ENCODE measurements at places on chromosomes 2 and 18.

DNA sequence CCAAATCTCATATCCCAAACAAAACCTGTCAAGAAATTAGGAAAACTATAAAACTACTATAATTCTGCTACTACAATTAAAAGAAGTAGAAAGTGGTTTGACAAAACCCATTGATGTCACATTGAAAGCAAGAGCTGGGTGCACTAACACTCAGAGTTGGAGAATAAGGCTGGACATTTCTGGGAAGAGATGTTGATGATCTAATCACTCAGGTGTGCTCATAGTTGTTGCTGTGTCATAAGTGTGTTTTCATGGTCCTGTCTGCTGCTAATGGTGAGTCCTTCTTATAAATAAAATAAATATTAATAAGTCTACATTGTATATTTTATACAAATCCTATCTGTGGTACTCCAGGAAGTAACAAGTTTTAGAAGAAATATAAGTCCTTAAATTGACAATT, 168.2 kb upstream of the LRP1B start:
- no peaks in the 10 kb centered on the region for H3K4me1 ChIP-seq
- H3K4me3 ChIP-seq, result no peak overlapping the region
- H3K27ac ChIP-seq, result no peak overlapping the region
- no peak for DNase-seq
- no peaks in the 10 kb centered on the region for H3K36me3 ChIP-seq

GRCh38 chr2:201404699-201405280, 46.5 kb downstream of the TRAK2 start:
- DNase-seq, result no peak
- no peaks in the 10 kb centered on the region for H3K27me3 ChIP-seq
- H3K4me3 ChIP-seq, result no peak overlapping the region

DNA sequence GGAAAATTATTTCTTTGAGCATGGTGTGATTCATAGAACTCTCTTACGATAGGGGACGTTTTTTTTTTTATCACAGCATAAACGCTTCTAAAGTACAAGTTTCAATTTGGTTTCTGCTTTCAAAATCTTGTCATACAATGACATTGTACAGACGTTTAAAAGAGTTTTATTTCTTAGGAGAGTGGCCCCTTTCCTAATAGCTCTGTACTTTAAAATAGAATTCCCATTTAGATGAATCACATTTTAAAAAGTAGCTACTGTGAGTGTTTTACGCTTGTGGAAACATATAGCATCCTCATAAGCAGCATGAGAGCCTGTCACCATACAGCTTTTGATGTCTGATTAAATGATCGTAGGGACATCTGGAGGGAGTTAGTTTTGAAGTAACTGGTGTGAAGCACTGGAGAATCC, 510.9 kb downstream of the PARD3B start:
- H3K27me3 ChIP-seq, result no peaks in the 10 kb centered on the region
- no peak overlapping the region for H3K4me3 ChIP-seq
- no peaks in the 10 kb centered on the region for H3K36me3 ChIP-seq
- no peak for DNase-seq
- H3K4me1 ChIP-seq, result no peaks in the 10 kb centered on the region
- no peak overlapping the region for H3K27ac ChIP-seq

DNA sequence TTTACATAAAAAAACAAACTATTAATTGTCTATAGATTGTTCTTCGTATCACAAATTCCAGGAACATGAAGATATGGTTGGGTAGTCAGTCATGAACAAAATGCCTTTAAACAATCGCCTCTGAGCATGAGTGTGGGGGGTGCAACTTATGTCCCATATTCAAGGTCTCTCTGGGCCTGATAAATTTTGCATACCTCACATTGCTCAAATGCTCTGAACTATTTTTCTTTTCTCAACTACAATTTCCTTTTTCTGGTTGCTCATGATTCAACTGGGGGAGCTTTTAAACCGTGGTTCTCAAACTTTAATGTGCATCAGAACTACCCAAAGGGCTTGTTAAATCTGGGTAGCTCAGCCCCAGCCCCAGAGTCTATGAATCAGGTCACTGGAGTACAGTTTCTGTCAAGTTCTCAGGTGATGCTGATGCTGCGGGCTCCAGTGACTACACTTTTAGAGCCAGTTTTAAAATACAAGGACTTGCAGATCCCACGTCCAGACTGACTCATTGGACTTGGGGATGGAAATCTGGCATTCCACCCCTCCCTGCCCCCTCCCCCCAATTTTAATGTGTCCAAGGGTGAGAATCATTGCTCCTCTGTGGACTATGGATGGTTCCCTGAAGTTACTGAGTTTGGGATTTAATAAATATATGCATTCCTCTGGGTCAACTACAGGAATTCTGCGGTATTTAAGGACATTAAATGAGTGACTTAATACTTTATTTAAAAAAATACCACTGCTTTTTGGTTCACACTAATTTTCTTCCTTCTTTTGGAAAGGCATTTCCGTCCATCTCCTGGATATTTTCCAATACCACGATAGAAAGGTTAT, 1.5 kb upstream of the GPD2 start:
- no peaks in the 10 kb centered on the region for H3K27me3 ChIP-seq
- no peaks in the 10 kb centered on the region for H3K36me3 ChIP-seq
- peak overlapping the region; percentile 84 for H3K4me3 ChIP-seq
- no peak overlapping the region for H3K27ac ChIP-seq

DNA sequence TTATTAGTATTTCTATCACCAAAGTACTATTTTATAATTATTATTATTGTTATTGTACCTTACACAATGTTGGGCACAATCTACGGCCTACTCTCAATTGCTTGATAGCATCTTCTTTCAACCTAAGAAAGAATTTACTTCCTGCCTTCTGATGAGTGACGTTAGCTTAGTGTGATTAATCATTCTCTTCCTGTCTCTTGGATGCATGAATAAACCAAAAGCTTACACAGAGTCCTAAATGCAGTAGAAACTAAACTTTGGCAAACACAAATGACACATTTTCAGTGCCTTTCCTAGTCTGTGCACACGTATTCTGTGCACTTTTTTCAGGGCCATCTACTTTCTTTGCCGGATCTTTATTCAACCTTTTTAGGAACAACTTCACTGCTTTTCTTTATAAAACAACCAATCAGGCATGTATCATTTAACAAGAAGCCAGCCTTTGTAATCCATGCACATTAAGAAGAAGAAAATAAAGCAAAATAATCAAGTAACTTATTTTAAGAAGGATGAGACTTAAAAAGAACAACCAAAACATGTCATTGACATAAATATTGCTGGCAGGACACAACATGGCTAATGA, 19.1 kb downstream of the TRAK2 start:
- H3K4me3 ChIP-seq, result no peak overlapping the region
- no peaks in the 10 kb centered on the region for H3K27me3 ChIP-seq
- no peak overlapping the region for H3K27ac ChIP-seq
- no peak for DNase-seq

DNA sequence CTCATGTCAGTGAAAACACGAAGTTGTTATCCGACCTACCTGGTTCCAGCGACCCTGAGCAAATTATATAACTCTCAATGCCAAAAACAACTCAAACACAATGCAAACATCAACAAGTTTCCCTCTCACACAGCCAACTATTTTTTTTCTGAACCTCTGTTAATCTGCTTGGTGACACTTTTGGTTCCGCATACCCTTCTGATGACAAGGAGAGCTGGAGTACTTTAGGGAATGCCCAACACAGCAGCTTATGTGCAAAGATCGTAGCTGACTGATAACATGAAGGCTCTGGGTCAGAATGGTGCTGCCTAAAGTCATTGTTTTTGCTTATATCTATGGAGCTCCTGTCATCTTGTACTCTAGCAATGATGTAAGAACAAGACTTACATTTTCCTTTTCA, 72.7 kb upstream of the CCDC68 start:
- DNase-seq, result no peak
- no peak overlapping the region for H3K27ac ChIP-seq
- no peaks in the 10 kb centered on the region for H3K4me1 ChIP-seq
- no peaks in the 10 kb centered on the region for H3K27me3 ChIP-seq

DNA sequence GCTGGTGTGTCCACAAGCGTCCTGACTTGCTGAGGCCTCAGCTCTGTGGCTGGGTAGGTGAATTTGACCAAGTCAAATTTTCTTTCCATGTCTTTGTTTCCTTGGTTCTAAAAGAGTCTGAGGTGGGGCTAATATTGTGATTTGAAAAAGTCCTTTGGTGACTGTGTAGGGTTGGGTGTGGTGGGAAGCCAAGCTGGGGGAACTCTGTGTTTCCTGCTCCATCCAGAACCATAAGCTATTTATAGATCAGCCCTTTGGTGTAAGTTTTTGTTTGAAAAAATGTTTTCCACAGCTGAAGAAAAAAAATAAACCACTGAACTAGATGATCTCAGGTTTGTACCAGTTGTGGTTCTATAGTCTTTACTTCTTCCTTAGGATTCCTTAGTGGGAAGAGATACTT, 462.7 kb downstream of the TGIF1 start:
- H3K36me3 ChIP-seq, result no peaks in the 10 kb centered on the region
- peaks cover 5% of the 10 kb centered on the region for H3K4me1 ChIP-seq
- no peak overlapping the region for H3K27ac ChIP-seq
- no peaks in the 10 kb centered on the region for H3K27me3 ChIP-seq

- no peaks in the 10 kb centered on the region for H3K4me1 ChIP-seq
- H3K27ac ChIP-seq, result no peak overlapping the region
- DNase-seq, result no peak
- no peaks in the 10 kb centered on the region for H3K27me3 ChIP-seq
- peak overlapping the region; percentile 73 for H3K4me3 ChIP-seq
- H3K36me3 ChIP-seq, result no peaks in the 10 kb centered on the region
Measured at GRCh38 chr2:38527338-38528007, 75.3 kb downstream of the HNRNPLL start.

DNA sequence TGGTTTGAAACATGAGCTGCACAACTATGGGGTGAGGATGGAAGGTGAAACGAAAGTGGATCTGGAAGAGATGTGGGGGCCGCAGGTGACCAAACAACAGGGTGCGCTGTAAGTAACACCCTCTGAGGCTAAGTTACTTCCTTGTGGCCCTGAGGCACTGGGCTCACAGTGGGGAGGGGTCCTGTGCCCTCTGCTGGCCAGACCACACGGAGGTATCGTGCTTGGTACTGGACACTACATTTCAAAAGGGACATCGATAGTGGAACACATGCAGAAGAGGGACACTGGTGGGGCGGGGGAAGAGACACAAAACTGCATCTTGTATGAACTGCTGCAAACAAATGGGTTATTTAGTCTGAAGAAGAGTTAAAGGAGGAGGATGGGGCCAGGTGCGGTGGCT, 110.6 kb downstream of the CLIP4 start:
- H3K27me3 ChIP-seq, result no peaks in the 10 kb centered on the region
- DNase-seq, result no peak
- H3K4me3 ChIP-seq, result no peak overlapping the region
- H3K27ac ChIP-seq, result no peak overlapping the region
- no peaks in the 10 kb centered on the region for H3K36me3 ChIP-seq

DNA sequence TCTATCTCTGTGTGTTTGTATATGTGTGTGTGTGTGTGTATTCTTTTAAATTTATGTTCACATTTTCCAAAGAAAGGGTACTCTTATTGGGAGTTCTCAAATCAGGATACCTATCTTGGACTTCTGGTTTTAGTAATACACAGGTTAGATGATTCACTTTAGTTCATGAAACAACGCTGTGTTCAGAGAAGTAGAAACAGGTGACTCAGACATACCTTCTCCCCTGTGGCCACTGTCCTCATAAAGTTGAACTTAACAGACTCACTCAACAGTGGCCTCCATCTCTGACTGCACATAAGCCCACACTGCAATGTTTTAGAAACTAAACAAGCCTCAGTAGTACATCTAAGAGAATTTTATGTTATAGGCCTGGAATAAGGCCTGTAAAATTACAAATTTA, 566.6 kb upstream of the VRK2 start:
- no peak overlapping the region for H3K4me3 ChIP-seq
- H3K27ac ChIP-seq, result no peak overlapping the region
- no peaks in the 10 kb centered on the region for H3K4me1 ChIP-seq
- no peak for DNase-seq
- no peaks in the 10 kb centered on the region for H3K27me3 ChIP-seq

DNA sequence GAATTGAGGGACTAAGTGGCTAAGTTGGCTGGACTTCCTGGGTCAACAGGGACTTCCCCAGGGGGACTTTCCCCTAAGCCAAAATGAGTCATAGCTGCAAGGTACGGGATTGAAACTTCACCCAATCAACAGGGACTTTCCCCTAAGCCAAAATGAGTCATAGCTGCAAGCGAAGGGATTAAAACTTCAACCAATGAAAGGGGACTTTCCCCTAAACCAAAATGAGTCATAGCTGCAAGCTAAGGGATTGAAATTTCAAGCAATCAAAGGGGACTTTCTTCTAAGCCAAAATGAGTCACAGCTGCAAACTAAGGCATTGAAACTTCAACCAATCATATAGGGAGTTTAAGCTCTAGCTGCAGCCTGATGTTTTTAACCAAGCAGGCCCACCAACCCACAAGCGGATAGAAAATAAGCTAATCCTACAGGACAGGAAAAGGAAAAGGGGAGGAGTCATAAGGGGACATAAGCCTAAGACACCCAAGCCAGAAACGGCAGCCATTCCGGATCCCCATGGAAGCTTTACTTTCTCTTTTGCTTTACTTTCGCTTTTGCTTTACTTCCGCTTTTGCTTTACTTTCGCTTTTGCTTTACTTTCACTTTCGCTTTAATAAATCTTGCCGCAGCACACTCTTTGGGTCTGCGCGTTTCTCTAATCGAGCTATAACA, 1375.4 kb upstream of the CELF4 start:
- no peak overlapping the region for H3K27ac ChIP-seq
- no peaks in the 10 kb centered on the region for H3K4me1 ChIP-seq
- no peaks in the 10 kb centered on the region for H3K27me3 ChIP-seq
- no peak for DNase-seq

DNA sequence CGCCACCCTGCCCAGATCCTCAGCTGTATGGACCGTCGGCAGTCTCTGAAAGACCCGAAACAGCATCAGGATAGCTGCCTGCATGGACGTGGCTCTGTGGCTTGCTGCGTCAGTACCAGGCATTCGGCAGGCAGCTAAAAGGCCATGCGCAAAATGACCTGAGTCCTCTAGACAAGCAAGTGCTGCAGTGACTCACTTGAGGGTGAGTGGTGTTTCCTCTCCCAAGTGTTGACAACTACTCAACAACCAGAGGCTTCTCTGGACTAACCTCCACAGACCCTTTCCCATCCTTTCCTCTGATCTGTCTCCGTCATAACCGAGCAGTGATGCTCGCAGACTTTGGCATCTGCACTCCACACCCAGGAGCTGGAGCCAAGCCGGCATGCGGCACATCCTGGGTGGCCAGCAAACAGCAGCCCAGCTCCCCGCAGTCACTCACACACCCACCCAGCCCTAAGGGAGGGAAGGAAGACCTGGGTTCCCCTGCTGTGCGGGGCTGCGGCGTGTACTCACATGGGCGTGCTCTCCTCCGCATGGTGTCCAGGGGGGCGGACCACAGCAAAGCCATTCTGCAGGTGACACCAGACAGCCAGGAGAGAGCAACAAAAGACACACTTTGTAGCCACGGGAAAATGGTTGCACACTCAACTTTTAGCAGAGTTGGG, 239.3 kb downstream of the TWIST2 start:
- no peak overlapping the region for H3K4me3 ChIP-seq
- no peak overlapping the region for H3K27ac ChIP-seq
- no peaks in the 10 kb centered on the region for H3K36me3 ChIP-seq
- no peaks in the 10 kb centered on the region for H3K27me3 ChIP-seq

GRCh38 chr2:1550658-1551316, 137.5 kb downstream of the TPO start:
- no peak overlapping the region for H3K27ac ChIP-seq
- H3K27me3 ChIP-seq, result peaks cover 18% of the 10 kb centered on the region
- DNase-seq, result peak; percentile 90
- no peak overlapping the region for H3K4me3 ChIP-seq
- no peaks in the 10 kb centered on the region for H3K36me3 ChIP-seq
- H3K4me1 ChIP-seq, result peaks cover 2% of the 10 kb centered on the region

GRCh38 chr18:79964330-79965118, at the start of gene HSBP1L1:
Gene HSBP1L1 (plus strand): TSS chr18:79964643. CDS start chr18:79964736, 93 bp downstream.
- H3K27ac ChIP-seq, result no peak within 1 kb of the TSS
- H3K4me3 ChIP-seq, result peak within 1 kb of the TSS; percentile 64
- peaks cover 7% of the 10 kb centered on the region for H3K4me1 ChIP-seq

Data from endodermal cell (in vitro differentiated cells).